Activated CD4-positive, alpha-beta T cell treated with anti-CD3 and anti-CD28 coated beads, Interleukin-2, amount 10 ng/mL, durations not matched to agents 7 days and 5 days (primary cell): ENCODE measurements at places on chromosomes 7 and 10. TPM values are rescaled to one million over a fixed set of nuclear protein-coding genes. Genes with fewer than 3 reads are reported as not detected.

Gene LAMB1
- not detected for total RNA-seq

Gene NRF1
- total RNA-seq: 25.9 TPM

Gene HOXA13
- not detected for total RNA-seq

GRCh38 chr7:87152897-87153641, 816 bp downstream of the DMTF1 start:
- H3K36me3 ChIP-seq: peaks cover 22% of the 10 kb centered on the region
- peak; percentile 29 for DNase-seq
- peaks cover 50% of the 10 kb centered on the region for H3K4me1 ChIP-seq
- no peaks in the 10 kb centered on the region for H3K27me3 ChIP-seq

DNA sequence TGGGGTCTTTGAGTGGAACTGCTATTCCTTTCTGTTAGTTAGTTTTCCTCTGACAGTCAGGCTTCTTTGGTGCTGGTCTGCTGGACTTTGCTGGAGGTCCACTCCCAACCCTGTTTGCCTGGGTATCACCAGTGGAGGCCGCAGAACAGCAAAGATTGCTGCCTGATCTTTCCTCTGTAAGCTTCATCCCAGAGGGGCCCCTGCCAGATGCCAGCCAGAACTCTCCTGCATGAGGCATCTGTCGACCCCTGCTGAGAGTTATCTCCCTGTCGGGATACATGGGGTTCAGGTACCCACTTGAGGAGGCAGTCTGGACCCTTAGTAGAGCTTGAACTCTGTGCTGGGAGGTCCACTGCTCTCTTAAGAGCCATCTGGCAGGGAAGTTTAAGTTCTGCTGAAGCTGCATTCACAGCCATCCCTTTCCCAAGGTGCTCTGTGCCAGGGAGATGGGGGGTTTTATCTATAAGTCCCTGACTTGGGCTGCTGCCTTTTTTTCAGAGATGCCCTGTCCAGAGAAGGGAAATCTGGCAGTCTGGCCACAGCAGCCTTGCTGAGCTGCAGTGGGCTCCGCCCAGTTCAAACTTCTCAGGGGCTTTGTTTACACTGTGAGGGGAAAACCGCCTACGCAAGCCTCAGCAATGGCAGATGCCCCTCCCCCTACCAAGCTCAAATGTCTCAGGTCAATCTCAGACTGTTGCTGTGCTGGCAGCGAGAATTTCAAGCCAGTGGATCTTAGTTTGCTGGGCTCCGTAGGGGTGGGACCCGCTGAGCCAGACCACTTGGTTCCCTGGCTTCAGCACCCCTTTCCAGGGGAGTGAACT, 89.7 kb upstream of the CDK6 start:
- DNase-seq: no peak
- no peak overlapping the region for H3K27ac ChIP-seq
- H3K4me3 ChIP-seq: no peak overlapping the region
- no peaks in the 10 kb centered on the region for H3K4me1 ChIP-seq
- H3K27me3 ChIP-seq: peaks cover 5% of the 10 kb centered on the region

DNA sequence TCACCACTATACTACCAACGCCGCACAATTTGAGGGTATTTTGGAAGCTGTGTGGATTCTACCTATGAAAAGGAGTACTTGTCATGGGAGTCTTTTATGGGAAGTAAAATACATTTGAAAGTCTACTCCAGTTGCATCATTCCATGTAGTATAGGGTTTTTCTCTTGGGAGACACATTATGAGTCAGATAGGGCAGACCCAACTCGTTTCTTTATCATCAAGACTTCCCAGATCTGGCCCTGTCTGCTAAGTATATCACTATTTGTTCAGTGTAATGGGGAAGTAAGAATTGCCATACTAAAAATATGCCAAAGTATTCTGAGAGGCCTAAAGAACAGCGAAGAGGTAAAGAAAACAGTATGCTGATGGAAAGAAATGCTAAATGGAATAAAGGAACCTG, 144.2 kb downstream of the SPAG6 start:
- H3K4me1 ChIP-seq: peaks cover 24% of the 10 kb centered on the region
- H3K27me3 ChIP-seq: peaks cover 16% of the 10 kb centered on the region
- H3K4me3 ChIP-seq: no peak overlapping the region
- H3K27ac ChIP-seq: no peak overlapping the region

DNA sequence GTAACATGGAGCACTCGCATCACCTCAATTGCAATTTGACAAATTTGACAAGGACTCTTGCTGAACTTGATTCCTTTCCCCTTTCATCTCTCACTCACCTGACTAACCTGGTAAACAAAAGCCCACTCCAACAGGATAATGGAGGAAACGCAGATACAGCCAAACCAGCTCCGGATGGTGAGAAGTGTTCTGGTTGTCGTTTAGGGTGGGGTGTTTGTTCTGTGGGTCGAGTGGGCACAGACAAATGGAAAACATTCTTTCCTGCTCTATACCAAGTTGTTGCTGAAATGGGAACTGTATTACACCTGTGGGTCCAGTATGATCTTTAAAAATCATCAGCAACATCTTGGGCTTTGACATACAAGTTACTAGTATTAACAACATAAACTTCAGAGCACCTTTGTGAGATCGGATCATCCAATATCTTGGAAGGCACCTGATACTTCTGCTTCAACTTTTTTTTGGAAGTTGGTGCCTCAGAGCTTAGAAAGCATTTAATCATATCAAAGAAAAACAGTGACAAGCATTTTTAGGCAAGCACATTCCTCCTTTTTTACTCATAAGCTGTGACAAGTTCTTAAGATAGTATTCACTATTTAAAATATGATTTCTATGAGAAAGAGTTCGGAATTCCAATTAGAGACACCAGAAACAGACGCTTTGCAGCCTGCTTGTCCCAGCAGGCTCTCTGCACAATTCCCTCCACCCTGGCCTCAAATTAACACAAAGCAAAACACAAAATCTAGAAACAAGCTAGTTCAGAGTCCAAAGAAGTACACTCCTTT, 58.1 kb downstream of the CCDC186 start:
- DNase-seq: no peak
- peaks cover 2% of the 10 kb centered on the region for H3K36me3 ChIP-seq
- no peak overlapping the region for H3K4me3 ChIP-seq
- H3K27me3 ChIP-seq: peaks cover 16% of the 10 kb centered on the region

- no peak overlapping the region for H3K4me3 ChIP-seq
- H3K27ac ChIP-seq: no peak overlapping the region
- peaks cover 6% of the 10 kb centered on the region for H3K27me3 ChIP-seq
- no peaks in the 10 kb centered on the region for H3K36me3 ChIP-seq
- DNase-seq: no peak
These were observed 14.7 kb upstream of the PNLIPRP2 start for GRCh38 chr10:116606061-116606483.

DNA sequence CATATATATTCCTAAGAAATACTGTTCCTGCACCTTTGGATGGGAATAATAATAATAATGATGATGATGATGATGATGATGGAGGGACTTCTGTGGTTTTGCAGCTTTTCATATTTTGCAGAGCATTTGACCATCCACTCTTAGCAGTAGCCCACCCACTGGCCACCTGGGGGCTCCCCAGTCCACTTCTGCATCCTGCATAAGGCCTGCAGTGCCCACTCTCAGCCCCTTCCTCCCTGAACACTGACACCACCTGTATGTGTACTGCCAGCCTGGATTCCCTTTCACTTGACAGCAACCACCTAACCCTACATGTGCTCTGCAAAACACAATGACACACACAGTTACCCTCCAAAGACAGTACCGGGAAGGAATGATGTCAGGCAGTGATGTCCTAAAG, 131.4 kb downstream of the ADAM12 start:
- no peak overlapping the region for H3K4me3 ChIP-seq
- no peak overlapping the region for H3K27ac ChIP-seq
- no peak for DNase-seq
- H3K36me3 ChIP-seq: no peaks in the 10 kb centered on the region
